ENCODE measurements at places on chromosomes 4 and X.

GRCh38 chr4:158841540-158841939, 72.7 kb downstream of the FNIP2 start:
- DNase-seq = no peak

GRCh38 chr4:161132715-161133425, 1030.9 kb downstream of the FSTL5 start:
- DNase-seq = no peak

DNA sequence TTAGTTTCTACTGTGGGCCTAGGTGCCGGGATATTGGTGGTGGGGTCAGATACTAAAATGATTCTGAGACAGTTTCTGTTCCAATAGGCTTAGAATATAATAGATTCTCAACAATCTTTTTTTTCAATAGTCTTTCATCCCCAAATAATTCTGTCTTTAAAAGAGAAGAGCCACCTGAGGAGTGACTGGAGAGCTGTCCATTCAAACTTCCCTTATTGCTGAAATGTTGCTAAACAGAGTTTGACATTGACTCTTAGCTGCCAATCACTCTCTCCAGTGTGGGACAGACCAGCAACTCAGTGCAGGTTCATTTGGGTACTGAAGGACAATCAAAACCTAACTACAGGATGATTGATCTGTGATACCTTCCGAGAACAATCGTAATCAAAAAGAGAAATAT, 12.4 kb upstream of the ADH7 start:
- DNase-seq = no peak

GRCh38 chr4:174600391-174600790, 78.1 kb upstream of the HPGD start:
- DNase-seq = no peak

- DNase-seq = no peak
Observed at GRCh38 chr4:86448871-86449270, 89.0 kb upstream of the MAPK10 start.

GRCh38 chr4:45062935-45063545, 336.7 kb upstream of the GNPDA2 start:
- no peak for DNase-seq

- no peak for DNase-seq
Observed at GRCh38 chrX:133335027-133335426, 80.3 kb downstream of the GPC4 start.

DNA sequence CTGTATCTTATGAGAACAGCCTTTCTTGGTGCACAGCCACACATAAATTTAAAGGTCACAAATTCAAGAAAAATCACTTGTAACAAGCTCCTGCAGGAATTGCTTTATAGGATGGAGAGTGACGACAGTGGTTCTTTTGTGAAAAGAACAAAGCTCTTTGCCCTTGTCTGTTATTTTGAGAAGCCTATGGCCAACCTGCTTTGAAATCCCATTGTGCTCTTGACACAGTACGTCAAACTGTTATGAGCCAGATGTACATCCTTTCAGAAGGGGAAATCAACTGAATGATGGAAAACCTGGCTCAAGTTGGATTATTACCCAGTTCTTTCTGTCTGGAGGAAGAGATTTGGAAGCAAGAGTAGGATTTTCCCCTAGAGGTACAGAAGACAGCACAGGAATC, 1454.2 kb downstream of the ARAP2 start:
- no peak for DNase-seq

DNA sequence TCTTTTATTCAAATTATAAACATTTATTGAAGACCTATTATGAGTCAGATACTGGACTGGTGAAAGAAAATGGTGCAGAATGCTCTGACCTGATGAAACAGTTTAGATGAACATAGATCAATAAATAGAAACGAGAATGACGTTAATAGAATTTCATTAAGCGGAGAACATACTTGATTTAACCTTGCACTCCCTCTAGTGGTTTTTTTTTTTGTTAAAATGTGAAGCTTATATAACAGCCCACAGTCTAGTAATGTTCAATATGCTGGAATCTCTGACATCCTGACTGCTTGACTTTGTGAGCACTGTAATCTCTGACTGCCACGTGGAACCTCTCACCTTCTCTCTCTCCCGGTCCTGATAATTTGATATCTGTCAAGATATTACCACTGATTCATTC, 32.3 kb downstream of the HDAC8 start:
- DNase-seq = no peak

DNA sequence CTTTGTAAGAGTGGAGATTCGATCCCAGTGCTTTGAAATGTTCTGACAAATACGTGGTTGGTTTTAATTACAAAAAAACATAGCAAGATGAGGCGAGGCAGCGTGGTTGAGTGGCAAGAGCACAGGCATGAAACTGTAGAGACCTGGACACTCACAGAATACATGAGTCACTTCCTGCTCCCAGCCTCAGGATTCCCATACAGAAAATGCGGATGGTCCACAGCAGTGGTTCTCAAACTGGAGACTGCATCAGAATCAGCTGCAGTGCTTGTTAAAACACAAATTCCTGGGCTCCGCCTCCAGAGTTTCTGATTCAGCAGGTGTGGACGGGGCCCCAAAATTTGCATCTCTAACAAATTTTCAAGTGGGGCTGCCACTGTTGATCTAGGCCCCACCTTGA, 10.1 kb downstream of the OTOP1 start:
- no peak for DNase-seq

- no peak for DNase-seq
Observed at GRCh38 chr4:54971474-54971950, 153.9 kb downstream of the KDR start.

GRCh38 chr4:2436761-2437474, 18.2 kb downstream of the CFAP99 start:
- DNase-seq = peak; percentile 49

- DNase-seq = no peak
Observed at GRCh38 chrX:24392709-24393108, 32.3 kb downstream of the SUPT20HL1 start.

DNA sequence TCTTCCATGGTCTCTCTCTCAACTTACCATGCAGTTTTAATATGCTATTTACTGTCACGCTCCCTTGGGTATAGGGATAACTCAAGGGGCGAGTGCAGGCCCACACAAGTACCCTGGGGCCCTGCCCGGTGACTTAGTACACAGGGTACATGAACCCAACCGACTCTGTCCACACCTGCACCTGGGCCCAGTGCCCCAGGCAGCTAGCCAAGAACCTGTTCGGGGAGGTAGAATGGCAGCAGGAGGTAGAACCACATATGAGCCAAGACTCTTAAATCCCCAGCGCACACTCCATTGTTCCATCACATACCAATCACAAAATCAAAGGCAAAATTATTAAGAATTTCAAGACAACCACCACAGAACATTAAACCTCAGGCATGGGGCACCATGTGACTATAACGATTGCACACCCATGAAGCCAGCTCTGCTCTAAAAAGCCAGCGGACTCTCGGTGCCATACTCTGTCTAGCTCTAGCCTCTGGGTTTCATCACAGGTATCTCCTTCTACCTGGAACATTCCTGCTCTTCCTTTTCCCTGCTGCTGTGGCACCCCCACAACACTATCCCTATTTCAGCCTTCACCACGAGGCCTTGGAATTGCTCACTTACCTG, 14.6 kb downstream of the PHF8 start:
- no peak for DNase-seq

DNA sequence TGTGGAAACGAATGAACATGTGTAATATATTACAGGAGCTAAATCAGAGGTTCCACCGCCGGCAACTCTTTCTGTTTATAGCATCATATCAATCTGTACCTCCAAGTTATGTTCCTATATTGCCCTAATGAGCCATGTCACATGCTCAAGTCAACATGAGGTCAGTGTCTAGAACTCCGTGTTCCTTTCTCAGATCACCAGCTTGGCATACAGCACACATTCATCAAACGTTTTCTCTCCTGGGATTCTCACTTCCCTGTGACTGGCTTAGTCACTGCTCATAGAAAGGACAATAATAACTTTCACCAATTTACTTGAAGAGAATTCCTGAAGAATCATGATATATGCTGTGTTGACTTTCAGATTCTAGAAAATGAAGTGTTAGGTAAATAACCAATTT, 532.0 kb upstream of the SPANXN1 start:
- no peak for DNase-seq

- no peak for DNase-seq
Observed at GRCh38 chrX:4570151-4570550, 856.7 kb upstream of the PRKX start.

DNA sequence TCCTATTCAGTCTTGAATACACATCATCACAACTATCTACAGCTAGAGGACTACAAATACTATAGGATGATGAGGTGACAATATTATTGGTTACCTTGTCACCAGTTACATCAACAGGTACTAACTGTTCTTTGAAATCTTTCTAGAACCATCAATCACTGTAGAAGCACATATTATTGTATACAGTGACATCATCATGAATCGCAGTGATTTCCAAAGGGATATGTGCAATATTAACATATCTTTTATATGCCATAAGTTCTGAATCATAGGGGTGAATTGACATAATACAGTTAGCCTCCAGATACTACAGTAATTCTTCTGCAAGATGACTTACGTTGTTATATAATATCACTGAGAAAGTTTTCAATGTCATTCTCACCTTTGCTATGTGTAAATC, 105.2 kb upstream of the HPGD start:
- no peak for DNase-seq

GRCh38 chrX:9566150-9566621, 101.3 kb downstream of the TBL1X start:
- DNase-seq = no peak

DNA sequence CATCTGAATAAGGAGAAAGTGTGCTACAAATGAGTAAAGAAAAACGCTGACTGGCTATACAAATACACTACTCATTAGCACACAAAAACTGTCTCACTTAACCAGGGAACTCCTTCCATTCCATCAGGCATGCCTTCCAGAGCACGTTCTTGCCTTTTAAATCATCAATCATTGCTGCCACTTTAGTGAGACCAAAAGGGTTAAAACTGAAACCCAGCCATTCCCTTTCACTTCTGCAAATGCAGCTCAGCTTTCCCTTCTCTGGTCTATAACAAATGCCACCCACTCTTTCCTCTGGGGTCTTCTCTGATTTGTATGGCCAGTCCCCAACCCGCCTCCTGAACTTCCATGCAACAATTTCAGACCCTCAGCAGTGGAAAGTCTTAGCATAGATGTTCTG, 231.5 kb downstream of the TRIML1 start:
- DNase-seq = no peak

GRCh38 chrX:118660085-118660484, 67.3 kb upstream of the IL13RA1 start:
- DNase-seq = no peak

GRCh38 chrX:1885116-1885515, 270.3 kb downstream of the ASMT start:
- DNase-seq = no peak

- DNase-seq = no peak
Observed at GRCh38 chr4:122759639-122760310, 27.3 kb downstream of the BBS12 start.

DNA sequence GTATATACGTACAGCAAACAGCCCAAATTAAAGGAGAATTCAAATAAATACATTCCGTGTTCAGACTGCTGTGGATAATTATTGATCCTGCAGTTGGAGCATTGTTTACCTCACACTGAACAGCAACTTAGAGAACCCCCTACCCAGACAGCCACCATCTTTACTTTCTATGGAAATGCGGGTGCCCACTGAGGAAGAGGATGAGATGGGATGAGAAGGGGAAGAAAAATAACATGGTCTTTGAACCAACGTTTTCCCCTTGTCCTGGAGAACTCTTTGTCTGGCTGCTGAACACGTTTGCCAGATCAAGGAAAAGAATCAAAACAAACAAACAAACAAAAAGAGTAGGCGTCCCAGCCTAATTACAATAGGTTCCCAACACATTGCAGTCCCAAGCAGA, 1.5 kb downstream of the TSPAN5 start:
- no peak for DNase-seq

GRCh38 chr4:137538526-137538925, 6.2 kb upstream of the PCDH18 start:
- no peak for DNase-seq

- DNase-seq = no peak
Observed at GRCh38 chr4:155187989-155188388, 20.4 kb upstream of the NPY2R start.

- no peak for DNase-seq
Observed at GRCh38 chr4:105709081-105709450, 482 bp downstream of the GSTCD start.

- DNase-seq = no peak
Observed at GRCh38 chr4:94131212-94131611, 76.5 kb upstream of the SMARCAD1 start.

DNA sequence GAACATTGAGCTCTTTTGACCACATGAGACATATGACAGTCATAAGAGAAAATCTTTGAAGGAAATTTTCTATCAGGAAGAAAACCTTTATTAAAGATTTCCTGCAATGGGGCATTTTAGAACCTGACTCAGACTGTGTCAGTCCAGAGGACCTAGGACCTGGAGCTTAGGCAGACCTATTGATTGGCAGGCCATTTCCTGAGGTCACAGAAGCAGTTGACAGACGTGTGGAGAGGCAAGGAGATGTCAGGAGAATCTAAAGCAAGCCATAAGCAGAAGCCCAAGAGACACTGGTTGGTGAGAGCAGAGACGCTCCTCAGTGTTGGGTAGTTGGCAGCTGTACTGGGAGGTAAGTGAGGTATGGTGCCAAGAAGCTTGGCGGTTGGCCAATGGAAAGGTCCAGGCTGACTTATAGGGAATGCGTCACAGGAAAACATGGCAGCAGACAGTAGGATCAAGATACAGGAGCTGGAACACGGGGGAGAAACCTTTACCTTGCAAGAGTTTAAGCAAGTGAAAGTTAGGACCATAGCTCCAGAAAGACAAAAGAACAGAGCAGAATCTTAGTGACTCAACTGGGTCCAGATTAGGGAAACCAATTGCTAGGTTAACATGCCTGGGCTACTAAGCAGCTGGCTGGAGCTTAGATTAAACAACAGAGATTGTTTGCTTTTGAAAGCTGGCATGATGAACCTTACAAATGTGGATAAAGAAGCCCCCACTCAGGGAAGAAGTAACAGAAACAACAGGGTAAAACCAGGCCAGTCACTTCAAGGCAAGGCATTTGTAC, 18.6 kb downstream of the PALLD start:
- DNase-seq = no peak

DNA sequence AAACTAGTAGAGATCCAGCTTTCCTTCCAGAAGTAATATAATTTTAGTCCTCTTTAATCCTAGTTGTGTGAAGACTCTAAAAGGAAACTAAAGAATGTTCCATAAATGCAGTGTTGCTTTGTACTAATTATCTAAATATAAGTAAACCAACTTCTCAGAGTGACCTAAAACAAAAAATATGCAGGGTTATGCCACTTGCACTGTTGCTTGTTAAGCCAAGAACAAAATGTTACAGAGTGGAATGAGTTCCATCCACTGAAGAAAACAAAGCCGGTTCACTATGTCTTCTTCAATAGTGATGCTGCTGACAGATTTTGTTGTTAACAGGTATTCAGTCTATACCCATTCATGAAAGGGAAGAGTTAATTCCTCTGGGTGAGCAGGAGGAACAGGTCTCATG, 252.0 kb upstream of the DIAPH2 start:
- no peak for DNase-seq

DNA sequence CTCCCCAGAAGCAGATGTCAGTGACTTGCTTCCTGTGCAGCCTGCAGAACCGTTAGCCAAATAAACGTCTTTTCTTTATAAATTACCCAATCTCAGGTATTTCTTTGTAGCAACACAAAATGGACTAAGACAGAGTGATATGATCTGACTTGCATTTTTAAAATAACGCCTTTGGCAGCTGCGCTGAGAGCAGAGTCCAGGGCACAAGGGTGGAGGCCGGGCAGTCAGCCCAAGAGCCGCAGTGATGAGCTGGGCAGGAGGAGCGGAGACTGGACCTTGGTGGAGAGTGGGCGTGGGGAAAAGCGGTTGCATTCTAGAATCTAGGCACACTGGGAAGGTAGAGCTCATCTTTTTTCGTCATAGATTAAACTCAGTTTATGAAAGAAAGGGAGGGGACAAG, 56.5 kb upstream of the ACSL1 start:
- no peak for DNase-seq
